ENCODE measurements at places on chromosomes 12 and 14.

DNA sequence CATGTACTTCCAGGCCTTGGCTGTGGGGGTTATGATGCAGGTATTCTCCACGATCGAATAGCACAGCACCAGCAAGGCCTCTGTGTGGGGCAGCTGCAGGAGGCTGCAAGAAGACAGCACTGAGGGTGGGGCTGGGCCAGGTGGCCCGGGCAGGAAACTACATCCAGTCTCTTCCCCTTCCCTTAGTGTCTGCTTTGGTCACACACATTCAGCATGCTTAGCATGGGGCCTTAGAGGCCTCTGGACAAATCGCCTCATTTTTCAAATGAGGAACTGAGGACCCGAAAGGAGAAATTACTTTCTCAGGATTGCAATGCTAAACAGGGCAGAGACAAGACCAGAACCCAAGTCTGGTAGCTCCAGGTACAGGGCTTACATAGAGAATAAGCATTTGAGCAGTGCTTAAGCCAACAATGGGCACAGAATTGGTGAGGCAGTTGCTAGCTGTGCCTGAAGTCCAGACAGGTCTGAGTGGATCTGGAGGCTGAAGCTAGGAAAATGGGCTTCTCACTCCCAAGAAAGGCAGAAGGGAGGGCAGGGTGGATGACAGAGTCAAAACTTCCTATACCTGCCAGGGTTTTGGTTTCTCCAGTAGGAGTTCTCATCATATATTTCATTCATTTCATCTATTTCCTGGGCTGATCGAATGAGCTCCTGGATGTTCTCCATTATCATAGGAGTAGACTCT is 3.5 kb downstream of the ACRBP start:
- no peak for DNase-seq

GRCh38 chr12:81610955-81611889 is 147.9 kb downstream of the PPFIA2 start:
- DNase-seq = no peak

DNA sequence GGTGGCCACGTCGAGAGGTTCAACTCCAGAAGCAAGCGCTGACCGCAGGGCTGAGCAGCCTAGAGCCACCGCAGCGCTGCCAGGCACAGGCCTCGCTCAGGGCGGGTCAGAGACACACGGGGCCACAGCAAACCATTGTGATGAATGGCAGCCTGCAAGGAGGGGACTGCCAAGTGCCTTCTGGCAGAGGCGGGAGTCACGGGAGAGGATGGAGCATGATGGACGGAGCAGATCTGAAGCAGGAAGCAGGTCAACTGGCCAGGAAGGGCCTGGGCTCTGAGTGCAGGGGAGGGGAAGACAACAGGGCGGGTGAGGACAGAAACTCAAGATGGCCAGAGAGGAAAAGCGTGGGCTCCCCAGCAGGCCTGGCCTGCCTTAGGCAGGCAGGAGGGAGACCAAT is 49.8 kb downstream of the CDC42BPB start:
- DNase-seq = no peak

DNA sequence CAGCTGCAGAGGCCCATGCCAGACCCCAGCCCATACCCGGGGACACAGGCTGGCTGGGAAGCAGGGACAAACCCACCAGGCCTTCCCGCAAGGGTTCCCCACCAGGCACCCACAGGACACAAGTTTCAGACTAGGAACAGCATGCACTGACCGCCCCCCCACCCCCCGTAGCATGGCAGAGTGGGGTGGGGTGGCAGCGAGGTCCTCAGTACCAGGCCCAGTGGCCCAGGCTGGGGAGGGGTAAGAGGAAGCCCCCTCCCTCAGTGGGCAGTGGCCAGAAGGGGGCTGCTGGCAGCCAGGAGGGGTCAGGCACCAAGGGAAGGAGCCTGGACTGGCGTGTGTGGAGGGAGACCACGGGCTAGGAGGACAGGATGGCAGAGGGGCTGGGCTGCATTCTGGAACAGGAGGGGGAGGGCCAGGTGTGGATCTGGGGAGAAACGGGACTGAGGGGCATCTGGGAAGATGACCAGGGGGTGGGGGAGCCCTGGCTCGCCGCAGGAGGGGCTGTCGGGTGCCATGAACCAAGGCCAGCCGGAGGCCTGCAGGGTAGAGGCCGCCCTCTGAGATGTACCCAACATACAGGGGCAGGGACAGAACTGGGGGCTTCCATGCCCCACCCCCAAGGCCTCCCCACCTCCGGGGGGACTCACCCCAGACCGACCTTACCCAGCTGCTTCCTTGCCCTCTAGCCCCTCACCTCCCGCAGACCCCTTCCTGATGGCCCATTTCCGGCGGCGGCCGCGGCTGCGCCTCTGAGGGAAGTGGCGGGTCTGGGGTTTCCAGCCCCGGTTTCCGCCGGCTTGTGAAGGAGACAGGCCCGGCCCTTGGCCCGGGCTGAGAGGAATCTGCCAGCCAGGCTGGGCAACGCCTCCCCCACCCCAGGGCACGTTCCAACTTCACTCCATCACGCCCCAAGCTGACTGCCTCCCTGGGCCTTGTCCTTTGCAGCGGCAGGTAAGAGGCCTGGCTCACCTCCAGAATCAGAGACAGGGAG is 5.6 kb upstream of the JAG2 start:
- no peak for DNase-seq

GRCh38 chr14:92670643-92671366 is 77.6 kb downstream of the LGMN start:
- no peak for DNase-seq

Measured in stimulated activated CD4-positive, alpha-beta T cell treated with anti-CD3 and anti-CD28 coated beads, TNF-alpha, amount 100 ng/mL, for 48 hours (primary cell).